ENCODE measurements at places on chromosomes 5 and 9.

DNA sequence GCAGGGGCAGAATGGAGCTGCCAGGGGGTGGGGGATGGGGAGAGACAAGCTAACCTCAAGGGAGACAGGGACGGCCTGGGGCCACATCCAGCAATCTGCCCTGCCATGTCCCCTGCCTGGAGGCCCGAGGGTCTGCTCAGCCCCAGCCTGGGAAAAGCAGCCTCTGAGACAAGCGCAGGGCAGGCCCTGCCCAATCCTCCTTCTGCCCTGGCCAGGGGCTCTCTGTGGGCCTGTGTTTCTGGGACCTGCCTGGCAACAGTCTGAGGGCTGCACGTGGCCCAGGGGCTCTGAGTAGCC is 13.9 kb upstream of the QSOX2 start:
- DNase-seq, result no peak

DNA sequence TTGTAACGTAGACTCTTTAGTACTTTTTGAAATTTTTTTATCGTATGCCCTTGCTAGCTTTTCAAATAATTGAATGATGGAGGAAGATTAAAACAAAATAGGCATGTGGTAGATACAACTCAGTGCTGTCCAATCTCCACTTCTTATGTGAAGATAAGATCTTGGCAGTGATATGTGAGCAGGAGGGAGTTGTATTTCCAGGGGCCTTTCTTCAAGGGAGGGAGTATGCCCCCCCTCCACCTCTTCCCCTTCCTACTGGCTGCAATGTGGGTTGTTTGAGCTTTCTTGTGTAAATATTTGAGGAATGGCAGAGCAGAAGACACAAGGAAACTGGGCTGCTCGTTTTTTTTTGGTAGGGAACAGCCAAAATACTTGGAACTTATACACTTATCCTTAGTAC is 374.9 kb downstream of the PSAT1 start:
- DNase-seq, result no peak

DNA sequence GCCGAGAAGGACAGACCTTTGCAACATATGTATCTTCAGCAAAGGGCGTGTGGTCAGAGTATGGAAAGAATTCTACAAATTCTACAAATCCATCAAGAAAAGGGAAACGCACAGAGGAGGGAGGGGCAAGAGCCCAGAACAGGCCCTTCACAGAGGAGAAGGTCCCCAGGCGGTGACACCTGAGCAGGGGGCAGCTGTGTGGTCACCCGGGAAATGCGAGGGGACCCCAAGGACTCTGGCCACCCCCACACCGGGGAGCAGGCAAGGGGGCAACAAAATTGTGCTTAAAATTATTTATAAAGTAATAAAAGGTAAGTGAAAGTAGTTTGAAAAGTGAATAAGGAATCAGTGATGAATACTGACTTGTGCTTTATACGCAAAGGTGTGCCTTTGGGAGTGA is 17.6 kb downstream of the NACC2 start:
- no peak for DNase-seq

DNA sequence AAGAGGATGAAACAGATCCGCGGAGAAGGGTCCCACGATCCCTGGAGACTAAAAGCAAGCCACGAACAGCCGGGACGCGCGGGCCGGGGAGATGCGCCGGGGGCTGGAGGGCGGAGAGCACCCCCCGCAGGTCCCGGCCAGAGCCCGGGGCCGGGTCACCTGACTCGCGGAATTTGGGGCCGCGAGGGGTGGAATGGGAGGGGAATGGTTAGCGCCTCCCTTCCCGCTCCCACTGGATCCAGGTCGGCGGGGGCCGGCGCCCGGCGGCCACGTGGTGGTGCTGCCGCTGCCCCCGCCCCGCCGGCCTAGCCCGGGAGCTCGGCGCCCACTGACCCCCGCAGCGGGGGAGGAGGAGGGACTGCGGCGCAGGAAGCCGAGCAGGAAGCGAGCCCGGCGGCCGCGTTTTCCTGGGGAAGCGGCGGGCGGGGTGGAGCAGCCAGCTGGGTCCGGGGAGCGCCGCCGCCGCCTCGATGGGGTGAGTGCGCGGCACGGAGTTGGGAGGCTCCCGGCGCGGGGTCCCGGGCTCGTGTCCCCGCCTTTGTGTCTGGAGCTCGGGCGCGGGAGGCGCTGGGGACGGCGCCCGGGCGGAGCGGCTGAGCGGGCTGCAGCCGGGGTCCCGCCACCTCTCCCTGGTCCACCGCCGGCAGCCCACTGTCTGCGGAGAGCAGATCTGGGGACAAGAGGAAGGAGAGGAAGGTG is at the start of gene RAI14:
Gene RAI14, plus strand, starts transcription at position 328 of the 699 bp plus-strand sequence. CDS start 30,592 bp downstream, outside the sequence.
- no peak for DNase-seq

- DNase-seq, result no peak
Observed at GRCh38 chr9:115604831-115605483, 487.0 kb upstream of the TNC start.

GRCh38 chr5:86374611-86375010 is 243.1 kb upstream of the COX7C start:
- DNase-seq, result no peak

- no peak for DNase-seq
Observed at GRCh38 chr5:107812570-107813141, 141.9 kb upstream of the EFNA5 start.

DNA sequence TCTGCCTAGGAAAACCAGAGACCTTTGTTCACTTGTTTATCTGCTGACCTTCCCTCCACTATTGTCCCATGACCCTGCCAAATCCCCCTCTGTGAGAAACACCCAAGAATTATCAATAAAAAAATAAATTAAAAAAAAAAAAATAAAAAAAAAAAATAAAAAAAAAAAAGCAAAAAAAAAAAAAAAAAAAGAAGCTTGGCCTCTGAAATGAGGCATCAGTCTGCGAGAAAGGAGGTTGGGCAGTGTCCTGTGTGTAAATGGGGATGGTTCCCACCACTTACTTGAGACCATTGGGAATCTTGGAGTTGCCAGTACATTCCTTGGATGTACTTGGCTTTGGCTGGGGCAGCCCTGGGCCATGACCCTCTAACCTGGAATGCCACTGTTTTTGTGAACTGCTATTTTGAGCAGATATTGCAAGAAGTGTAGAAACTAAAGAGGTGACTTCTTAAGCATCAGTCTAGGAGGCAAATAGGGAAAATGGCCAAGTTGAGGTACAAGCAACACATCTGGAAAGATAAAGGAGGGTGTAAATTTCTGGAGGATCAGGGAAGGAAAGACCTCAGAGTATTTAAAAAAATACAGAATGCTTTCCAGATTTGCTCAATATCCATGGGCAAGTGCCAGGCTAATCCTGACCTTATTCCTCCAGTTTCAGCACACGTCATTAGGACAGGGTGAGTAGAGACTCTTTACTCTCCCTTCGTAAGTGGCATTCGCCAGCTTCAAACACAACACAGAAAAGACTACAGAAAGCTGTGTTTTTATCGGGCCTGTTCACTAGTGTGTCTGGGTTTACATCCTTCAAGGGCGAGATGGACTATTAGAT is 58.1 kb downstream of the HSPA4 start:
- DNase-seq, result no peak

GRCh38 chr5:79297661-79298060 is 61.7 kb downstream of the JMY start:
- DNase-seq, result no peak

- DNase-seq, result peak; percentile 32
Observed at GRCh38 chr5:56693220-56693579, 122.1 kb upstream of the MAP3K1 start.

All from activated CD4-positive, alpha-beta T cell treated with anti-CD3 and anti-CD28 coated beads, Interleukin-2, amount 50 U/mL, for 24 hours (primary cell).